ENCODE measurements at places on chromosomes 2 and 18.

DNA sequence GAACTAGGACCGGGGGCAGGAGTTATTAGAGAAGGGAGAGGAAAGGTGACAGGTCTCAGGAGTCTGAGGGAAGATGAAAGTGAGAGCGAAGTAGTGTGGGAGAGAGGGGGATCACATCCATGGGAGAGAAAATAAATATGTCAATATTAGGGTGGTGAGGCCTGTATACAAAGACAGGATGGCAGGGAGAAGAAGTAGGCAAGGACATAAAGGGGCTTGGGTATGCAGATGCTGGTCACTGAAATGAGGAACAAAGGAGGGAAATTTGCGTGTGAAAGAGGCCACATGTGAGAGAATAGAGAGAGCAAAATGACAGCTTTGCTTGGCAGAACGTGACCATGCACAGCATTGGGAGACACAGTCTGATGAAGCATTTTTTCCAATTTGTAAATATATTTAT is 13.6 kb downstream of the METAP1D start:
- no peak for DNase-seq

- DNase-seq = no peak
Measured at GRCh38 chr2:173979751-173980351, 14.7 kb upstream of the SP3 start.

GRCh38 chr2:145028101-145028920 is 508.4 kb upstream of the ZEB2 start:
- no peak for DNase-seq

DNA sequence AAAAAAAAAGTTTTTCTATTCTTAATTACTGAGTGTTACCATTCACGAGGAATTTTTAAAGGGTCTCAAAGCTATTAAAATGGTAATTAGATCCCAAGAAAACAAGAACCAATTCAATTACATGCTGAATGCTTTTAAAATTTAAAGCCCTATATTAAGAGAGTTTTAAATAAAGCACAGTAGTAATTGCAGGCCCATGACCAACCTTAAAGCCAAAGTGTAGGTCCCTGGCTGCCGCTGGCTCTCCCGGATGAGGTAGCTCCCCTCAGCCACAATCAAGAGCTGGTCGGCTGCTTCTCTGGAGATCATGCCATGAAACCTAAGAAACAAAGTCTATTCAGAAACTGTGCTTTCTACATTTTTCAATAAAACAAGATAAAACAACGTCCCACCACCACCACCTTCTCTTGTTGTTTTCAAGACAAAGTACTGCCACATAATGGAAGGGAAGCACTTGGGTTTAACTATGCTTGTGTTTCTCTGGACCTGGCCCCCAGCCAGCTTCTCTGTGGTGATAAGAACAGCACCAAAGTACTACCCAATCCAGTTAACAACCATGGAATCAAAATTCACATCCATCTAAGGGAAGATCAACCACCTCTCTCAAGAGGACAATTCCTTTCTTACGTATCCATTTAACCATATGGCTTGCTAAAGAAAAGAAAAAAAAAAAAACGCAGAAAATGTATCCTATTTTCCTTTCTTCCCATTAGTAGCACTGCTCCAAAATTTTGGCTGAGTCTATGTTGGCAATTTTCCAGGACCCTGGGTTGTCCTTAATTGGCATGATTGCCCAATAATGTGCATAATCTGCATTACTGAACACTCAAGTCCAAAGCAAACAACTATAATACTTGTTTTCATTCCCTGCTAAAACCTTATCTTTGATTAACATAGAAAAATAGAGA is 90.1 kb downstream of the CHN1 start:
- DNase-seq = no peak

GRCh38 chr2:200509235-200509611 is 645 bp downstream of the KCTD18 start:
- no peak for DNase-seq

- DNase-seq = no peak
Measured at GRCh38 chr2:35503311-35503710, 852.3 kb upstream of the CRIM1 start.

DNA sequence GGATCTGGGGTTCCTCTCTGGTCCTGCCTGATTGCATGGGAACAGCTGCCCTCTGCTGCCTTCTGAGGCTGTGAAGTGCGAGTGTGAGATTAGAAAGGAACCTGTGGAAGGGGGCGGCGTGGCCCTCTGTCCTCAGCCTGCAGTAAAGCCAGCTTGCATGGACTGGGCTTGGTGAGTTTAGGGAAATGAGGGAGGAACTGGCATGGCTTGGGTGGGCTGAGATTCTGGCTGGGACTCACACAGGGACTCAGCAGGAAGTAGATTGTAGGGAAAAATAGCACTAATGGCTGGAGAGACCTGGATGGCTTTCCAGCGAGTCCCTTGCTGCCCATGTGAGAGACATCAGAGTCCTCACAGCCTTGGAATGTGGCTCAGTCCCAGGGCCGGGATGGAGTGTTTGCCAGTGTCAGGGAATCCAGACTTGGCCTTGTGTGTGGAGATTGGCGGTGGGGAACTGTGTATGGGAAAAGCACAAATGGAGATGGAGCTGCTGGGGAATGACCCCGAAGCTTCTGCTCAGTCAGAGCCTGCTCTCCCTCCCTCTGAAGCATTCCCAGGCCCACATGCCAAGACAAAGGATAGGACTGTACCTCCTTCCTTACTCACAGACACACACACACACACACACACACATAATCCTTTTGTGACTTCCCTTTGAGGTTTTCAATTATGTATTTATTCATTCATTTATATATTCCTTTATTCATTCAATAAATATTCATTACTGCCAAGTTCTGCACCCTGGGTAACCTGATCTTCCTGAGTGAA is 115.4 kb downstream of the ACAA2 start:
- no peak for DNase-seq

DNA sequence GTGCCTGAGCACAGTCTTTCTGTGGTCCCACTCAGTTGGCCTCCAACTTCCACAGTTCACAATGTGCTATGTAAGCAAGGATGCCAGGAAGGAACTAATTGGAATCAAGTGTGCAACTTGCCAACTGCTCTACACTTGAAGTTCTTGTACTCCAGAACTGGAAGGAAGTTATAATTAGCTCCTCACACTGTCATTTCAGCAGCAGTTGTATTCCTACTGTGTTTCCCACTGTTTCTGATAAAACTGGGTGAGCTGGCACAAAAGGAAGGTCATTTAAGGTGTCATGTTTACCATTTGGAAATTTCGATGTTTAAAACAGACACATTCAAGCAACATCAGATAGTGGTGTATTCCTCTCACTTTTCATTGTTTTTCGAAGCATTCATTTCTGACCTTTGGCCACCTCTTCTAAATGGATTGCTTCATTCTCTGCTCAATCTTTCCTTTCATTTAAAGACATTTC is 84.2 kb downstream of the ANTXR1 start:
- DNase-seq = no peak

- no peak for DNase-seq
Measured at GRCh38 chr2:106553321-106553720, 66.2 kb downstream of the CD8B2 start.

DNA sequence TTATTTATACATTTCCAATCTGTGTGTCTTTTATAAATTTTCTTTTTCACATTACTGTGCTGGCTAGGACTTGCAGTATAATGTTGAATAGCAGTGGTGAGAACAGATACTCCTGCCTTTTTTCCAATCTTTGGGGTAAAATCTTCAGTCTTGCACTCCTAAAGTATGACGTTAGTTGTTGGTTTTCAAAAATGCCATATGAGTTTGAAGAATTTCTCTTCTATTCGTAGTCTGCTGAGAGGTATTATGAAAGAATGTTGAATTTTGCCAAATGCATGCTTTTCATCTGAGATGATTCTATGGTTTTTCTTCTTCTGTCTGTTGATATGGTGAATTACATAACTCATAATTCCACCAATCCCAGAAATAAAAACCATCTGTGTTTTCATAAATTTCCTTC is 335.3 kb upstream of the CHST9 start:
- no peak for DNase-seq

DNA sequence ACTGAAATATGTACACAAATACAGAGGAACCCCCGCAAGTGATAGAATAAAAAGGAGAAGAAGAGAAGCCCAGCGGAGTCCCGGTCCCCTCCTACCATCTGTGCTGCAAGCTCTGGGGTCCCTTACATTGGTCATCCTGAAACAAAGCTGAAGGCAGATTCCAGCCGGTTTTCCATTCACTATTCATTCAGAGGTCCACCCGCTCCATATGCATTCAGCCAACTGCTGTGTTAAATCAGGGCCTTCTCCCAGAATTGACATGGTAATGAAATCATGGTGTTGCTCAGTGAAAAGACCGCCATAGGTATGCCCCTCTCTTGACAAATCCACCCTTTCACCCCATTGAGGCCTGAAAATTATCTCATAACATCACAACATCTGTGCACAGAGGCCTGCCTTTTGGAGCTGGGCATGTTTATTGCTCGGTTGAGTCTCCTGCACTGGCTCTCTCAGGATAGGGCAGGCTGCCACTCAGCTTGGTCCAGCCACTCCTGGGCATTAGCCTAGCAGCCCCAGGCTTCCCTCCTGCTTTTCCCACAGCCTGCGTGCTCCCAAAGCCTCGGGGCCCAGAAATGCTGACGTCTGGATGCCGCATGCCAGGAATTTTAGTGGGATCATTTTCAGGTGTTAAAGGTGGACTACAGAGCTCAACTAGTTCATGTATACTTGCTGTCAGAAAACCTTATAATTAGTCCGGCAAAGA is 39.3 kb upstream of the ID2 start:
- DNase-seq = no peak

DNA sequence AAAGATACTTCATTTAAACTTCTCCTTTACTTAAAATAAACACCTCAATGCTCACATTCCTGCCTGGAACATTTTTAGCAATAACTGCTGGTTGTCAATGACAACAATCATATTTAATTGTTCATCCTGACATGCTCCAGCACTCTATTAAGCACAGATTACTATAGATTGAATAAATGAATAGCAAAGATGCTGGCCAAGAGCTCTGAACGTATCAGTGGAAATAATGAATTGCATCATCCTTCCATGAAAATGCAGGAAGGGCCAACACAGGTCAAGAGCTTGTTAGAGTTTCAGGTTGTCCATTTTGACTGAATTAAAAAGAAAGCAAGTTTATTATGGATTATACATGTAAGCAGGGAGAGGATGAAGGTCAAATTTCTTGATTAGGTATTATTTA is 994.0 kb downstream of the TSN start:
- DNase-seq = no peak

GRCh38 chr18:79069717-79070151 is 540 bp downstream of the ATP9B start:
- DNase-seq = no peak

Data from stimulated activated CD8-positive, alpha-beta memory T cell treated with anti-CD3 and anti-CD28 coated beads, Interleukin-2, amount 100 ng/mL, for 1 hour (primary cell).